ENCODE measurements at places on chromosomes 4 and X.

DNA sequence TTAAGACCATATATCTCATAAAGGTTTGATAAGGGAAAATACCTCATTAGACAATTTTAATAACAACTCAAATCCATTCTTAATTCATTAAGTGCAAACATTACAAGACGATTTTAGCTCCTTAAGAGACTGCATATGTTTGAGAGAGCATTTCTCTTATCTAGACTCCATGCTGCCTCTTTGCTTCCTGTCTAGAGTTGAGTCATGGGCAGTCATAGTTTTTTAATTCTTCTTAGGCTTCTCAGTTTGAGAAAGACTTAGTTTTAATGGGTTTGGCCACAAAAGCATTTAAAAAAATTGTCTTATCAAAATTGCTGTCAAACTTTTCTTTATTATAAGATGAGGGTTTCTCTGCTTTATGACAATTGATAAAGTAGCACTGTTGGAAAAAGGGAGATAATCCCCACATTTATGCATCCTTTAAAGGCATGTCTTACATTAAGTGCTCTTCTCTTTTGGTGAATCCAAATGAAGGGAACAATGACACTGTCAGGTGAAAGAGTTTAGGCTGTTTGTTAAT lies 713.4 kb downstream of the PCDH18 start:
- no peak for DNase-seq

DNA sequence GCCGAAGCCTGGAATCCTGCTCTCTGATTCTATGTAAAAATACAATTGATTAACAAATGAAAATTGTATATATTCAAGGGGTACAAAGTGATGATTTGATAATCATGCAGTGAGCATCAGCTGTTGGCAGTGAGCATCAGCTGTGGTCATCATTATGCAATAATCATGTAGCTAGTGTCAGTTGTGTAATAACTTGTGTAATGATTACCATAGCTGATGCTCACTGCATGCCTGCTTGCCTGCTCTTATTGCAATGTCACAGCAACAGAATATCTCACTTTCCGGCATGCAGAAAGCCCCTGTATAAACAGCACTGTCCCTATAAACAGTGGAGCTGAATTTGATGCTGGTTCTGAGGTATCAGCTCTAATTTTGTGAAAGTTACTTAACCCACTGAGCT lies 46.8 kb downstream of the SULT1B1 start:
- no peak for DNase-seq

DNA sequence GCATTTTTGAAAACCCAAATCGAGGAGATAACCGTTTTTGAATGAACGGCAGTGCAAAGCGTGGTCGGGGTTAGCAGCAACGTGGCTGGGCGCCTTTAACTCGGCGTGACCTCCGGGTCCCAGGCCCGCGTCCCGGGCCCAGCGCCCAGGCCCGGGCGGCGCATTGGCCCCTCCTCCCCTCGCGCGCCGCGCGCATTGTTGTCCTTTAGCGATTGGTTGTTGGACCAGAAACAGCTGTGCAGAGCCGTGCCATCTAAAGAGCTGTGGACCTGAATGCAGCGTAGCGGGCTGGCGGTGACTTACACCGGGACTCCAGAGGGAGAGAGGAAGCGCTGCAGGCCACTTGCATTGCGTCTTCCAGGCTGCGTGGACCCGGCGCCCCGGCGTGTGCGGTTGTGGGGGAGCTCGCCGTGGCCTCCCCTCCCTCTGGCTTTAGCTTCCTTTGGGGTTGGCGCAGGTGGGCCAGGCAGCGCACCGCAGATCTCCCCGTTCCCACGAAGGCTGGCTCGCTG lies at the start of gene STOX2:
Gene STOX2 (plus strand): TSS at position 227 of the 512 bp plus-strand sequence. CDS start 1,484 bp downstream, outside the sequence.
- peak; percentile 77 for DNase-seq

GRCh38 chrX:142233400-142233799 lies 28.3 kb upstream of the MAGEC2 start:
- DNase-seq, result no peak

DNA sequence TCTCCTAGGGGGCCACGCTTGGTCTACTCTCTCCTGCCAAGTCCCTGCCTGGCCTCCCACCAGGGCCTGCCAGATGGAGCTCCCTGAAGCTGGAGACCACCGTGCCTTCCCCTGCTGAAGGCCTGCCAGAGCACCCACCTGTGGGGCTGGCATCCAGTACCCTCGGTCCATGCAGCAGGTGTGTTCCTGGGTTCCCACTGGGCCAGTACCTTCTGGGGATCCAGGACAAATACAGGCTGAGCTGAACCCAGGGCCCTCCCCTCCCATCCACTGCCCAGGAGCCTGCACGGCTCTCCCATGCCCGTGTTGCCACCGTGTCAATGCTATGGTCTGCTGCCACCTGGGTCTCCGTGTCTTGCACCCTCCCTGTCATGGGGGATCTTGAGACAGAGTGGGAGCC lies 68.8 kb downstream of the ABLIM2 start:
- no peak for DNase-seq

GRCh38 chrX:74179071-74179470 lies 124.9 kb upstream of the ZCCHC13 start:
- no peak for DNase-seq

DNA sequence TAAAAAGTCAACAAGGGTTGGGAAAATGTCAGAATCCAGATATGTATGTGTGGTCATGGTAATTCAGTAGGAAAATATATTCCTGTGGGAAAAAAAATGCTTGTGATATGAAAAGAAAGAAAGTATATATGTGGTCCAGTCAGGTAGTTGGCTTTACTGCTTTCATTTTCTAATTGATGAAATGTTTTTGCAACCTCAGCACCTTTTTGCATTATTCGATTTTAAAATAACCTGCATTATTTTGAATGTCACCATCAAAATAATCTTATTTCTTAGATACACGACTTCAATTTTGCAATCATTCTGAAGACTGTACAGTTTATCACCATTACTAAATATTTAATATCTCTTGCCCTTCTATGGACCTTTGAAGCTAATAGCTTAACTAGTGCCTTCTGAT lies 170.8 kb upstream of the SPANXN4 start:
- no peak for DNase-seq

- no peak for DNase-seq
These were observed 19.4 kb upstream of the SERTM2 start for GRCh38 chrX:111492085-111492484.

- no peak for DNase-seq
These were observed 11.7 kb downstream of the MFAP3L start for GRCh38 chr4:170014359-170015011.

- no peak for DNase-seq
These were observed 9.2 kb downstream of the EREG start for GRCh38 chr4:74374128-74374527.

DNA sequence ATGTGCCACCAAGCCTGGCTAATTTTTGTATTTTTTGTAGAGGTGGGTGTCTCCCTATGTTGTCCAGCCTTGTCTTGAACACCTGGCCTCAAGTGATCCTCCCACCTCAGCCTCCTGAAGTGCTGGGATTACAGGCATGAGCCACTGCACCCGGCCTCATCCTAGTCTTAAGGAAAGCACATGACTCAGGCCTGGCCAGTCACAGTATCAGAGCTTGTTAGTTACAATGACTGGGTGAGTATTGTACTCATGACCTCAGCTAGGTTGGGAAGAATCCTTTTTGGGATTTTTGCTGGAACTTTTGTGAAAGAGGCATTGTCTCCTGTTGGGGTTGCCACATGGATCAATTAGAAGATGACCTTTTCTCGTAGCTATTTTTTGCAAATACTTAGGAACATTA lies 292.8 kb downstream of the RAPGEF2 start:
- no peak for DNase-seq

GRCh38 chr4:173794662-173795061 lies 264.6 kb upstream of the HAND2 start:
- DNase-seq, result no peak

GRCh38 chr4:61294936-61295335 lies 94.8 kb downstream of the ADGRL3 start:
- DNase-seq, result no peak

GRCh38 chrX:136397001-136397400 lies 90.7 kb upstream of the BRS3 start:
- no peak for DNase-seq

GRCh38 chrX:9071031-9071650 lies 37.2 kb upstream of the FAM9B start:
- DNase-seq, result no peak

- no peak for DNase-seq
These were observed 1083.1 kb upstream of the PCDH10 start for GRCh38 chr4:132065940-132066495.

- no peak for DNase-seq
These were observed 36.8 kb upstream of the BANK1 start for GRCh38 chr4:101753721-101754120.

DNA sequence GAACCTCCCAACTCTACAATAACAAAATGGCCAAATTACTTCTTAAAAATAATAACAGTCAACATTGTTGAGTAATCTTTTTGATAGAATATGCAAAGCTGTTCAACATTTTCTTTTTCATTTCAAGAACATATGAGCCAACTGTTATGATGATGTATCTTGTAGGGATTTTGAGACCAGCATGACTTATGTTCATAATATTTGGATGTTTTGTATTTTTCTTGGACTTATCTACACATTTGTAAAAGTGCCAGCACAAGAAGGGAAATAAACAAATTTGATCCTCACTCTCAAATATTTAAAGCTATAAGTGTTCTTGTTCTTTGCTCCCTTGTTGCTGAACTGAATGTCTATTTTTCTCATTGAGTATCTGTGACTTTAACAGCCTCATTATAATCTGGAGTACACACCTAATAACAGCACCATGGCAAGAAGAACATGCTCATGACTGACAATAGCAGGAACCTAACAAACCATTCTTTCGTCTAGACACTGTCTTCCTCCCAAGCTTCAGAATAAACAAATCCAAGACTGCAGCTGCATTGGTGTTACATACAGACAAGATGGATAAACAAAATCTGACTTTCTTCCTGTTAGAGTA lies 1049.7 kb downstream of the FAT4 start:
- no peak for DNase-seq

- DNase-seq, result no peak
These were observed 343.7 kb downstream of the ARAP2 start for GRCh38 chr4:35900286-35901243.

- DNase-seq, result no peak
These were observed 31.6 kb upstream of the PPP1R2C start for GRCh38 chrX:42809569-42809968.

DNA sequence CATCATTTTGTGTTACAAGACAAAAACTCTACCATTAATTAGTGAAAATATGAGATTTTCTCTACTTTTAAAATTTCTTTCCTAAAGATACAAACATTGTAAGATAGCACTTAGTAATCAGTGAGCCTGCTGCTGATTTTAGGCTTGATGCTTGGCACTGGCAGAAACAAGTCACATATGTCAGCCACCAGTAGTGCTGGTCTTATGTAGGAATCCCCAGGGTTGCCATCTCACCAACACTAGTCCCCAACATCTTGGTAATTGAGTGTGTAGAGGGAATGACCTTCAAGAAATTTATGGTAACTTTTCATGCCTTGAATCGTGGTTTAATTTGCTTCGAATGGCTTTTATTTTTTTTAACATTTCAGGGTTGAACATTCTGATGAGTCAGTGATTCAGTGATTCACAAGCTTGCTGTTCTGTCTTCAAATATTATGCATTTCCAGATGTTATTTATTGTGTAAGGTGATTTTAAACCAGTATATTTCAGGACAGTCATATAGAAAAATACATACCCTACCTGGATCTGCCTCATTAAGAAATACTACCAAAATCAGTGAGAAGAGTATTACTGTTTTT lies 11.9 kb downstream of the EXOC1 start:
- DNase-seq, result no peak

GRCh38 chrX:48696909-48697727 lies 584 bp downstream of the SUV39H1 start:
- peak; percentile 22 for DNase-seq

DNA sequence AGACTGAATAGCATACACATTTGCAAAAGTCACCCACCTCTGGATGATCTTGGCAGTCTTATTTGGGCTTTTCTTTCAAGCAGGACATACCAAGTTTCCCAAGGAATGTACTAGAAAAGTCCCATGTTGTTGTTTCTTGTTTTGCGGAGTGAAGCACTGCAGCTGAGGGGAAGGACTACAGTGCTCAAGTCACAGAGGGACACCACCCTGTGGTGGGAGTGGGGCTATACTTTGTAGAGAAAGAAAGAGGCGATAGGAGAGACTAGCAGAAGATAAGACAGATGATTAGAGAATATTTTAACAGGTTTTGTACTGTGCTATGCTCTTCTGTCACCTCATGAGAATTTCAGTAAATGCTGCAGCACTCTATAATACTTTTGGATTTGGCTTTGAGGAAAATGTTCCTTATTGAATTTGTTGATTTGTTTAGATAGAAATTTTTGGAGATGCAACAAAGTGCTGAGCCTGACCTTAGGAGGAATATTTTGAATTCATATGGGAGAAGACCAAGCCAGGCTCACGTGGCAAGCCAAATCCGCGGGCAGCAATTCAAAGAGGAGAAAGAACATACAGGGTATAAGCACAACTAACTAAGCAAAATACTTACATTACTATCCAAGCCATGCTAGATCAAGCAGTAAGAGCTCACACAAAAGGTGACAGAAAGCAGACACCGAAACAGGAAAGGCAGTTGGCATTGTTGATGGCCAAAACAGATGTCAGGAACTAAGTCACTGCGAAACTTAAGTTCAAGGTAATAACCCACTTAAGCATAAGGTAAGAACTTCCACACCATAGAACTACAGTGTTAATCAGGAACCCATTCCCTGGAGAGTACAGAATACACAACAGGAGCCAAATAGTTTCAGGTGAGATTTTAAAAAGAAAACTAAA lies 280.3 kb upstream of the INTU start:
- no peak for DNase-seq

- no peak for DNase-seq
These were observed 14.1 kb downstream of the CXCL1 start for GRCh38 chr4:73883306-73883705.

DNA sequence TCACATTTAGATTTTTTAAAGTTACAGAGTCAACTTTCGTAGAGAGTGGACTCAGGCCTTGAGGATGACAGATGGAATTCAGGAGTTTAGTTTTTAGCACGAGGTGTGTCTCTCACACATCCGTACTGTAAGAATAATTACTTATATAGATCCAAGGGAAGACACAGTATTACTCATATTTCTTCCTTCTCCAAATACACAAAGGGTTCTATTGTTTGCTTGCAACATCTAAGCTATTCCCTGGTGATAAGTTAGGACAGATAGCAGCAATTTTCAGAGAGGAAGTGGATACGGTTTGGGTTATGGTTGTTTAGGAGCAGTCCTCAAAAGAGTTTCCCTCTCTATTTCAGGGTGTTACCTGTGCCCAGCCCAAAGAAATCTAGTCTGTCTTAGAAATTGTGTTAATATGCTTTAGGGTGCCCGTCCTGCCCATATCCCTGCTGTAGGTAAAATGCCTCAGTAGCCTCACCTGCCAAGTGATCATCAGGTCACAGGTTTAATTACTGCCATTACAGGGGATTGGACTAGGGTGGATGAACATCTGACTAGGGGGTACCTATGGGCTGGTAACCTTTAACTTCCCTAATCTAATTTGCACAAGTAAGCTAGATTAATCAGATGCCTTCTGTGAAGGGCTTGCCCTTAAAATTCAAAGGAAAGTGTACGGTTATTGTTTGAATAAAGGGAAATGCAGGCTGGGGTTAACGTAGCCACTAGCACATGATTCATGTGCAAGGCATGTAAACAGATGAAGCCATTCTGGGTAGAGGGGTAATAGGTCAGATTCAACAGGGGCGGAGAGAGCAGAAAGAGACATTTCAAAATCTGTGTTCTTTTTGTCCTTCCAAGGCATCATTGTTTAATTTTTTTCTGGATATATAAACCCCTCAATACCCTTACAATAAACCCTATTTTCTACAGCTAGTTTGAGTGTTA lies 8.7 kb upstream of the PPP3CA start:
- DNase-seq, result no peak
